ENCODE measurements at places on chromosomes 1 and 21.

DNA sequence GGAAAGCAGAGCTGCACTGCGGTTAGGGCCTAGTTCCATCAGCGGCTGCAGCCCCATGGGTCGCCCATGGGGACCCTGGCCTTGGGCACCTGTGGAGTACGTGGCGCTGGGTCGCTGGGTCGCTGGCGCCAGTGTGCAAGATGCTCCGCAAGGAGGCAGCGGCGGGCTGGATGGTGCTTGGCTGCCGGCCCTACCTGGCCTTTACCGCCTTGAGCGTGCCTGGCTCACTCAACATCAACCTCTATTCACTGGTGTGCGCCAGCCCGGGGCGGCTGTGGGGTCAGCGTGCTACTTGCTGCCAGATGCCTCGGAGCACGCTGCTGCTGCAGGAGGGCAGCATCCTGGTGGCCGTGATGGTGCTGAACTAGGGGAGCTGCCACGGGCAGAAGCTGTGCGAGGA is 85.1 kb upstream of the RHOU start:
- no peak for DNase-seq

- DNase-seq: no peak
Measured at GRCh38 chr1:161311595-161312181, 1.9 kb upstream of the MPZ start.

GRCh38 chr1:202214089-202214843 is 20.7 kb downstream of the LGR6 start:
- no peak for DNase-seq

DNA sequence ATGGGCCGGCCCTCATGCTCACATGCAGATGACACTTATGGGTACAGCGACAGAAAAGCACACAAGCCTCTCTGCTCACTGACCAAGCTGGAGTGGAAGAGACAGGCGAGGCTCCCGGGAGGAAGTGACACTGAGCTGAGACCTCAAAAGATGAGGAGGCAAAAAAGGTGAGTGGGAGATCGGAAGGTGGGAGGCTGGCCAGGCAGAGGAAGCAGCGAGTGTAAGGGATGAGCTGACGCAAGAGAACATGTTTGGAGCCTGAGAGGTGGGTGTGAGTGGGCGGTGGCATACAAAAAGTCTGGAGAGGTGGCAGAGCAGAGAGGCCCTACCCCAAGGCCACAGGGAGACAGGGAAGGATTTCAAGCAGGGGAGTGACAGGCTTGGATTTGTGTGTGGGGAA is 18.2 kb upstream of the CDCP2 start:
- no peak for DNase-seq

GRCh38 chr1:24202987-24203386 is 15.9 kb upstream of the IFNLR1 start:
- no peak for DNase-seq

DNA sequence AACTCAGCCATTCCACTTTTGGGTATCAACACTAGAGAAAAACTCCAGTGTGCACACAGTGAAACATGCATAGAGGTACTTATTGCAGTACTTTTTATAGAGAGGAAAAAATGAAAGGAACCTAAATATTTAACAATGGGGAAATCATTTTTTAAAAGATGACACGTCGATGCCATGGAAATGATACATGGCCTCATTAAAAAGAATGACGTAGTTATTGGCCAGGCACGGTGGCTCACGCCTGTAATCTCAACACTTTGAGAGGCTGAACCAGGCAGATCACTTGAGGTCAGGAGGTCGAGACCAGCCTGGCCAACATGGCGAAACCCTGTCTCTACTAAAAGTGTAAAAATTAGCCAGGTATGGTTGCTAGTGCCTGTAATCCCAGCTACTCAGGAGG is 42.5 kb downstream of the MATN1 start:
- no peak for DNase-seq

DNA sequence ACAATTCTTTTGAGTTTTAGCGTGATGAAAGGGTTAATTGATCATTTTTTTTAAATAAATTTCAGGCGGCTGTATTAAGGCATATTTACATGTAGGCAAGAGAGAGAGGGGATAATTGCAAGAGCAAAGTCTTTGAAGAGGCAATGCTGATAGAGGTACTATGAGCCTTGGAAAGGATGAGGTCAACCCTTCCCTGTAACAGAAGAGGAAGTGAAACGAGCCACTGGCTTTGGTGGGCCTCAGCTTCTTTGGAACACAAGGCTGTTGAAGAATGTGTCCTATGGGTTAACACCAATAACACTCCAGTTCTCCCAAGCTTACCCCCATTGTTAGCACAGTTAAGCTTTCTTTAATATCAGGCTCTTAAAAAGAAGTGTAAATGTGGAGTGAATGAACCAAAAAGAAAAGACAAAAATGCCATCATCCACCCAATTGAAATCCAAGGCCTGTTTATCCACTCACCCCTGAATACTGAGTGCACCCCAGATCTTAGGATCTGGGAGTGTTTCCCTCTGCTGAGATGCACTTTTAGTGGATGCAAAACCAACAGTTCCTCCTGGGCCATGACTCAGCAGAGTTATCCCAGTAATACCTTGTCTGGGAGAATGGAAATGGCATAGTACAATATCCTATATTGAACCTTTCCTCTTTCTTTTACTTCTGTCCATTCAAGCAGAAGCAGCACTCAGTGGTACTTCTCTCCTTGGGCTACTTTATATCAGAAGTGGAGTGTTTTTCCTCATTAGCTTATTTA is 216.4 kb downstream of the SLC44A5 start:
- no peak for DNase-seq

- no peak for DNase-seq
Measured at GRCh38 chr1:44237721-44238457, 24.6 kb downstream of the DMAP1 start.

DNA sequence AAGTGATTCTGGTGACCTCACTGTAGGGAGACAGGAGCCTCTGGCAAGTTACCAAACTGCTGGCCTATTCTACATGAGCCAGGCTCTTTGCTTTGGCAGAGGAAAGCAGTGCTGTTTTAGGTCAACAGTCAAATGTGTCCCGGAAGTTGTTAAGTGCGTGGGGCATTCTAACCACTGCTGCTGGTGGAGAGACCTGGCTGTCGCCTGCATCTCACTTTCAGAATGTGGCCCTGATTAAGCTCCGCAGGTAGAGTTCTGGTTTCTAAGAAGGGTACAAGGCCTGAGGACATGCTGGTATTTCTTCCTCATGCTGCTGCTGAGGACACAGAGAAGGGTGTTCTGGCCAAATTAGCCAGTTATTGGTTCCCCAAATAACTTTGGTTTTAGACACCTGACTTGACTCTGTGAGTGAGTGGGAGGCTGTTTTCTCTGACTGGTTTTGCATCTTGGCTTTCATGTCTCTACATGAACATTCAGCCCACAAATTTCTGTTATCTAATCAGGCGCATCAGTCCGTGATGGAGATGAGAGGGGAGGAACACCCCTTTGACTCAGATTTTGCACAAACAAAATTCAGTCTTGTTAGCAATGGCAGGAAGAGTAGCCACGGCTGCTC is 120.8 kb downstream of the LMO4 start:
- DNase-seq: no peak

DNA sequence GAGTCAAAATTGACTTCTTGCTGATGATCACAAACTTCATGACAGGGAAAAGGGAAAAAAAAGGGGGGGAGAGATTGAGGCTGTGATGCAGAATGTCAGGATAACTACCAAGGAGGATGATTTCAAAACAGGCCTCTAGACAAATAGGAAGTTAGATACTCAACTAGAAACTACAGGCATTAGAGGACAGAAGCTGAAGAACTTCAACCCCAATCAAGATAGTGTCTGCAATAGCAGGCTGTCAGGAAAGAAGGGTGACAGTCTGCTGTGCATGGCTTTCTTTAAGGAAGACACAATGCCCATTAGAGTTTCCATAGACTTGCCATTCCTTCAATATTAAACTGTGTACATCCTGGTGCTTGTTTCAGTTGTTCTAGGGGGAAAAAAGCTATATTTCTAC is 257.2 kb downstream of the TTLL7 start:
- no peak for DNase-seq

- no peak for DNase-seq
Measured at GRCh38 chr1:113027449-113027848, 45.5 kb upstream of the LRIG2 start.

DNA sequence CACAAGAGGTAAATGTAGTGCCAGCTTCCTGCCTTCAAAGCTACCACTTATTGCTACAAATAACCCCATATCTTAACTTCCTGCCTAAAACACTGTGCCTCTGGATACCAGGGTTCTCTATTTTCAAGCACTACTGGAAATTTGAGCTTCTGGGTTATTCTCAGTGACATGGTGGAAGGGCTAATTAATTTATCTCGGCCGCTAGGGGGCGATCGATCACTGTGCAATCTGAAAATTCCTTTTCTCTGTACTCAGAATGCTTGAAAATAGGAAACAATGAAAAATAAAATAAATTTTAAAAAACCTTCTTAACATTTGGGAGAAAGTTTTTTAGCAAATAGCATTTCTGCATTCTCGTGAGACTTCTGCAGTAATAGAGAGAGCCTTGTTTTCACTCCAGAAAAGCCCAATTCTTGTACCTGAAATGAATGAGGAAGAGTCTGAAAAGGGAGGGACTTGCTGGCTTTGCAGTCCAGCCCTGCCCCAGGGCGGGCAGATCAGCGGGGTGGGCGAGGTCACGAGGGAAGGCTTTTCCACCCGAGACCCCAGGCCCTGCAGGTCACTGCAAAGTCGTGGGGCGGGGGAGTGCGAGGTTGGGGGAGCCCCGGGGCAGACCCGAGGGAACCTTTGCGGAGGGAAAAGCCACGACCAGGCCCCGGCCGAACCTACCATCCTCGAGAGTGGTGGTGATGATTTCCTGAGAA is 276.7 kb downstream of the PCP4 start:
- no peak for DNase-seq

- peak; percentile 78 for DNase-seq
Measured at GRCh38 chr1:169105434-169106094, 926 bp upstream of the ATP1B1 start.
